ENCODE measurements at places on chromosomes 16 and 17. TPM values are rescaled to one million over a fixed set of nuclear protein-coding genes. Genes with fewer than 3 reads are reported as not detected.
A peak's percentile ranks its signal among the peaks of the same experiment; 100 is the strongest.

The RASL10B gene
- 9.9 TPM for total RNA-seq

GRCh38 chr17:79745641-79746105, 14.9 kb downstream of the ENPP7 start:
- DNase-seq = no peak
- no peak overlapping the region for H3K27ac ChIP-seq
- no peak overlapping the region for H3K4me3 ChIP-seq
- peaks cover 6% of the 10 kb centered on the region for H3K4me1 ChIP-seq
- no peaks in the 10 kb centered on the region for H3K36me3 ChIP-seq

- H3K36me3 ChIP-seq = no peaks in the 10 kb centered on the region
- no peaks in the 10 kb centered on the region for H3K27me3 ChIP-seq
- DNase-seq = no peak
Measured at GRCh38 chr17:74964246-74964761, 8.3 kb downstream of the HID1 start.

The ERBB2 gene
- 124 TPM for total RNA-seq

DNA sequence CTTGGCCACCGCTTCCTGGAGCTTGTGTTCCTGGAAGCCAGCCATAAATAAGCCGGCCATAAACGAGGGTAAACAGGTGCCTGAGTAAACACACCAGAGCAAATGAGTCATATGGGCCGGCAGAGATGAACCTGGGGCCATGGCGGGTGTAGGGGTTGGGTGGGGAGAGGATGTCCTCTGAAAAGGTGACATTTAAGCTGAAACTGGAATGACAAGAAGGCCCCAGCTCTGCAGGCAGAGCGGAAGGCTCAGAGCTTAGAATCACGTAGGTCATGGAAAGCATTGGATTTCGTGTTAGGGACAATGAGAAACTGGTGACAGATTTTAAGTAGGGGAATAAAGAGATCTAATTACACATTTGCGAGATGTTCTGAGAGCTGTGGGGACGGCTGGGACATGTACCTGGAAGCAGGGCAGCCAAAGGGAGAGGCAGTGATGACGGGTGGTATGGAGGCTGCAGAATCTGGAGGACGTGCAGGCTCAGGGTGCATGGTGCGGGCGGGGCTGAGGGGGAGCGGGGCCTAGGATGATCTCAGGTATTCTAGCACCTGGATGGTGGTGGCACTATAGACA, 8.1 kb upstream of the DNASE1 start:
- no peak overlapping the region for H3K27ac ChIP-seq
- no peak overlapping the region for H3K4me3 ChIP-seq
- peaks cover 22% of the 10 kb centered on the region for H3K36me3 ChIP-seq

- DNase-seq = no peak
- no peaks in the 10 kb centered on the region for H3K27me3 ChIP-seq
- H3K4me3 ChIP-seq = peak overlapping the region; percentile 95
- peak overlapping the region; percentile 90 for H3K27ac ChIP-seq
- peaks cover 8% of the 10 kb centered on the region for H3K36me3 ChIP-seq
- H3K4me1 ChIP-seq = peaks cover 36% of the 10 kb centered on the region
Measured at GRCh38 chr17:76267051-76267576, 2.0 kb downstream of the UBALD2 start.

DNA sequence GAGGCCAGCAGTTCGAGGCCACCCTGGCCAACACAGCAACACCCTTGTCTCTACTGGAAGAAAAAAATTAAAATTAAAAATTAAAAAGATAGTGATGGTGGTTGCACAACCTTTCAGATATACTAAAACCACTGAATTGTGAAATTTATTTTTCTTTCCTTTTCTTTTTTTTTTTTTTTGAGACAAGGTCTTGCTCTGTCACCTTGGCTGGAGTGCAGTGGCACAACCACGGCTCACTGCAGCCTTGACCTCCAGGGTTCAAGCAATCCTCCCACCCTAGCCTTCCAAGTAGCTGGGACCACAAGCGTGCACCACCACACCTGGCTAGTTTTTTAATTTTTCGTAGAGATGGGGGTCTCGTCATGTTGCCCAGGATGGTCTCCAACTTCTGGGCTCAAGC, 254.4 kb downstream of the SLC39A11 start:
- H3K27me3 ChIP-seq = no peaks in the 10 kb centered on the region
- H3K36me3 ChIP-seq = no peaks in the 10 kb centered on the region
- no peak overlapping the region for H3K4me3 ChIP-seq
- DNase-seq = no peak
- no peak overlapping the region for H3K27ac ChIP-seq

DNA sequence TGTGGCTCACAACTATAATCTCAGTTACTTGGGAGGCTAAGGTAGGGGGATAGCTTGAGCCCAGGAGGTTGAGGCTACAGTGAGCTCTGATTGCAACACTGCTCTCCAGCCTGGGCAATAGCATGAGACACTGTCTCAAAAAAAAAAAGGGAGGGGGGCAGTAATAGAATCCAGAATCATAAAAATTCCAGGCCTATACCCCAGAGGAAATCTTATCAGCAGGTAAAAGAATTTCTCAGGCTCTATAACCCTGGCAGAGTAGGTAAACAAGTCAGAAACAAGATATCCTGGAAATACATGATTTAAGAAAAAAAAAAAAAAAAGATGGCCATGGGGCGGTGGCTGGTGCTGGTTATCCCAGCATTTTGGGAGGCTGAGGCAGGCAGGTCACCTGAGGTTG, 12.9 kb downstream of the SPAG9 start:
- no peaks in the 10 kb centered on the region for H3K27me3 ChIP-seq
- no peak overlapping the region for H3K4me3 ChIP-seq
- H3K4me1 ChIP-seq = peaks cover 19% of the 10 kb centered on the region
- H3K27ac ChIP-seq = no peak overlapping the region
- DNase-seq = no peak

The CCL4 gene
- total RNA-seq = not detected

- no peaks in the 10 kb centered on the region for H3K36me3 ChIP-seq
- peaks cover 4% of the 10 kb centered on the region for H3K4me1 ChIP-seq
- H3K27ac ChIP-seq = no peak overlapping the region
- no peaks in the 10 kb centered on the region for H3K27me3 ChIP-seq
- no peak for DNase-seq
Measured at GRCh38 chr16:24834459-24835335, 11.1 kb upstream of the SLC5A11 start.

The SMIM36 gene
- not detected for total RNA-seq

Data from ascending aorta (tissue), 2 donors.